Omental fat pad (tissue), 4 donors: ENCODE measurements at places on chromosomes 2 and 18. TPM values are rescaled to one million over a fixed set of nuclear protein-coding genes. Genes with fewer than 3 reads are reported as not detected.

DNA sequence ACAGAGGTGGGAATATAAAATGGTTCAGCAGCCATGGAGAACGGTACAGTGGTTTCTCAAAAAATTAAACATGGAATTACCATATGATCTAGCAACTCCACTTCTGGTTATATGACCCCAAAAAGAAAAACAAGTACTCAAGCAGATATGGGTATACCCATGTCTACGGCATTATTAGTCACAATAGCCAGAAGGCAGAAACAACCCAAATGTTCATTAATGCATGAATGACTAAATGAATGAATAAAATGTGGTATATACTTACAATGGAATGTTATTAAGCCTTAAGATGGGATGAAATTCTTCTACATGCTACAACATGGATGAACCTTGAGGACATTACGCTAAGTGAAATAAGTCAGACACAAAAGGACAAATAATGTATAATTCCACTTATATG, 266.8 kb upstream of the FBXO11 start:
- DNase-seq, result no peak

GRCh38 chr2:19883971-19884720, 17.6 kb downstream of the TTC32 start:
- no peak for DNase-seq

DNA sequence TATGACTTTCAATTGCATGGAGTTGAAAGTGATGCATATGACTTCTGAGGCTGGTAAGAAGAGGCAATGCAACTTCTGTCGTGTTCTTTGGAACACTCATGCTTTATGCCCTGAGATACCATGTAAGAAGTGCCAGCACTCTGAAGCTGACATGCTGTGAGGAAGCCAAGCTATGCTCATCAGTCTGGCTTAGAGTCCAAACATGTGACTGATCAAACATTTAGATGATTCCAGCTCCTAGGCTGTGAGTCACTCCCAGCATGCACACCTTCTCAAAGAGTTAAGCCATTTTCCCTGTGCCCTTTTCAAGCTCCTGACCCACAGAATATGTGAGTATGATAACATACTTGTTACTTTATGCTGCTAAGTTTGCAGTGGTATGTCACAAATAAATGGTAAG, 15.8 kb upstream of the VRK2 start:
- no peak for DNase-seq

DNA sequence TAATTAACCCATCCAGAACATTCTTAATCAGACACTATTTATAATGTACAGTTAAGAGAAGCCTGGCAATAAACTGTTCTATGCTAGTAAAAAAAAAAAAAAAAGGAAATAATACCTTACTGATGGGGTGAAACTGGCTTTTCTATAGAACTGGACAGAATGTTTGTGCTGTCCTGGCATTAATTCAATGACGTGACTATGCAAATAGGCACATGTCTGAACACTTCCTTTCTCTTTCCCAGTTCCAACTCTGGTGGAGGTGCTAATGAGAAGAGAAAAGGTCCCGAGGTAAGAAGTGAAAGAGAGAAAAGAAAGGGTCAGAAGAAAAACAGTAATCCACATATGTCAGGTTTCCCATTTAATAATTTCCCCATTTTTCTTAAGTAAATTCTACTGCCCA, 508.4 kb downstream of the ZEB2 start:
- DNase-seq, result no peak

The CNRIP1 gene
- total RNA-seq, result 51.4 TPM
